Thoracic aorta (tissue), 2 donors: ENCODE measurements at places on chromosomes 7 and 10.

- no peak for DNase-seq
Measured at GRCh38 chr10:11437391-11438142, 173.9 kb downstream of the USP6NL start.

GRCh38 chr7:18768256-18768655 is 272.7 kb downstream of the HDAC9 start:
- no peak for DNase-seq

GRCh38 chr10:6926971-6927370 is 346.9 kb upstream of the PRKCQ start:
- DNase-seq: no peak

DNA sequence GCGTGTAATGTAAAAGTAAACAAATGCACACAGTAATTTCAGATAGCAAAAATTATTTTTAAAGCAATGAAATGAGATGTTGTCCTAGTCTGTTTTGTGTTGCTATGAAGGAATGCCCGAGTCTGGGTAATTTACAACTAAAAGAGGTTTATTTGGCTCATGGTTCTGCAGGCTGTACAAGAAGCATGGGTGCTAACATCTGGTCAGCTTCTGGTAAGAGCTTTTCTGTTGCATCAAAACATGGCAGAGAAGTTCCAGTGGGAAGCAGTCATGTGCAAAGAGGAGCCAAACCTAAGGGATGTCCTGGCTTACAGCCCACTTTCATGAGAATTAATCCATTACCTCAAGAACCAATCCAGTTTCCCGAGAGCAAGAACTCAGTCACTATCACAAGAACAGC is 62.9 kb upstream of the MNX1 start:
- no peak for DNase-seq

GRCh38 chr7:66140924-66141323 is 26.3 kb downstream of the CRCP start:
- no peak for DNase-seq

GRCh38 chr7:1810961-1811849 is 141.1 kb downstream of the ELFN1 start:
- DNase-seq: no peak

- no peak for DNase-seq
Measured at GRCh38 chr10:44968091-44968490, 8.5 kb downstream of the RASSF4 start.

GRCh38 chr7:33922820-33923219 is 17.5 kb downstream of the BMPER start:
- no peak for DNase-seq

- no peak for DNase-seq
Measured at GRCh38 chr10:88028654-88029053, 165.2 kb downstream of the PTEN start.

DNA sequence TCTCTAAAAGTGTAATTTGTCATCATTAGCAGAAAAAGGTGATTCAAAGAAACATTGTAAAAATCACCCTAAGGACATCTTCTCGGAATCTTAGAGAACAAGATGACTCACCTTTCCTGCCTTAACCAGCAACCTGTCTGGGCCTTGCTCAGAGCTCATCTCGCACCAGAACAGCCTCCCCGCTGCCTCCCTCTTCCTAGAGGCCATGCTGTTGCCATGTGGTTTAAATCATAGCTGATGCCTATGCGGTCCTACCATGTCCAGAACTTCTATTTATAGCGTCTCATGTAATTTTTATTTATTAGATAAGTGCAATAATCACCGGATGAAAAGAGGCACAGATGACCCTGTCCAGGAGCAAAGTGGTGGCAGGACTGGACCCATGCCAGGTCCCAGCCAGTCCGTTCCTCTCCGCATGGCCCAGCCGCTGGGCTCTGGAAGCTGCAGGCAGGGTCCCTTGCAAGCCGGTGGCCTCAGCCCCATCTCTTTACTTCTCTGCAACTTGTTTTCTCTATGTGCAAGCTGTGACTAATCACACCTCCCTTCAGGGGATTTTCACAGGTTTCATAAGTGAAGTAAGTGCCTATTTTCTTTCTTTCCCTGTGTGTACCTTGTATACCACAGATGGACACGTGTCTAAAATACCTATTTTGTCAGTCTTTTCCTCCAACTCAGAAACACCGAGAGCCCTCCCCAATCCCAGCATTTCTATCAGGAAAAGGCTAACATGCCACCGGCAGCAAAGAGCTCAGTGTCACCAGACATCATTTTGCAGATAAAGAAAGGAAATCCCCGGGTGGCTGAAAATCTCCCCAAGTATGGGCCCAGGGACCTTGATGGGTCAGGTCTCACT is 27.1 kb downstream of the KLF6 start:
- no peak for DNase-seq

- DNase-seq: no peak
Measured at GRCh38 chr7:136116186-136116585, 139.0 kb upstream of the MTPN start.
